Activated CD4-positive, alpha-beta T cell treated with anti-CD3 and anti-CD28 coated beads, Interleukin-2, amount 50 U/mL, for 24 hours (primary cell): ENCODE measurements at places on chromosomes 16 and 17.

DNA sequence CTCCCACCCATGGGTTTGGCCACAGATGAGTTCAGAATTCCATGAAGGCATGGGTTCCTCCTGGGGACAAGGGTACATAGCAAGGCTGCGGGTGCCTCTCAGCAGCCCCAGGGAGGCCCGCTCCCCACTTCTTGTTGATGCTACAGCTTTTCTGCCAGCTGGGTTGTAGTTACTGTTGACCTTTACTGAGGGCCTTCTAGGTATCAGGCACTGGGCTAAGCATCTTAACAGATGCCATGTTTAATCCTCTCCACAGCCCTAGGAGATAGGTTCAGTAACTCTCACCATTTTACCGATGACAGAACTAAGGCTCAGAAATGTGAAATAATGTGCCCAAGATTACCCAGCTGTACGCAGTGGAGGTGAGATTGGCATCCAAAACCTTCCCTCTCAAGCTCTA lies 54.3 kb upstream of the DLX4 start:
- DNase-seq, result no peak

DNA sequence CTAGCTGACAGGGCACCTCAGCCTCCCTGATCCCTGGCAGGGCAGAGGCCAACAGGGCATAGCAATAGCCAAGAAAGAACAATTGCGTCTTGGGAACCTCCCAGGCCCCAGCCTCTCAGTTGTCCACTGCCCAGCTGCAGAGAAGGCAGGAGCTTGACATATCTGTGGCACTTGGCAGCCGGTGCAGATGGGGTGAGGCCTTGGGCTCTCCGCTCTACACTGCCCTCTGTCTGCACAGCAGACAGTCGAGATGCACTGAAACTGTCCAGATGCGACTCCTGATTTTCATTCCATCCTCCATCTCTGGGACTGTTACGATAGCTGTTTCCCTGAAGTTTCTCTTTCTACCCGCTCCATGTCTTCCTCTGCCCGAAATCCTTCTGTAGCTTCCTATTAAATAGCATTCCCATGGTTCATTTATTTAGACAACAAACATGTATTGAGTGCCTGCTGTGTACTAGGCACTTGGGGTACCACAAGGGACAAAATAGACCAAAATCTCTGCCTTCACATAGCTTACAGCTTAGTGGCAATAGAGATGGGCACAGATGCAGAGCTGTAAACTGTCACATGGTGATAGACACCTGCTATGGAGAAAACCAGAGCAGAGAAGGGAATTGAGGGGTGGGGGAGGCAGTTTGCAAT lies 3.3 kb downstream of the POLR3E start:
- peak; percentile 13 for DNase-seq

DNA sequence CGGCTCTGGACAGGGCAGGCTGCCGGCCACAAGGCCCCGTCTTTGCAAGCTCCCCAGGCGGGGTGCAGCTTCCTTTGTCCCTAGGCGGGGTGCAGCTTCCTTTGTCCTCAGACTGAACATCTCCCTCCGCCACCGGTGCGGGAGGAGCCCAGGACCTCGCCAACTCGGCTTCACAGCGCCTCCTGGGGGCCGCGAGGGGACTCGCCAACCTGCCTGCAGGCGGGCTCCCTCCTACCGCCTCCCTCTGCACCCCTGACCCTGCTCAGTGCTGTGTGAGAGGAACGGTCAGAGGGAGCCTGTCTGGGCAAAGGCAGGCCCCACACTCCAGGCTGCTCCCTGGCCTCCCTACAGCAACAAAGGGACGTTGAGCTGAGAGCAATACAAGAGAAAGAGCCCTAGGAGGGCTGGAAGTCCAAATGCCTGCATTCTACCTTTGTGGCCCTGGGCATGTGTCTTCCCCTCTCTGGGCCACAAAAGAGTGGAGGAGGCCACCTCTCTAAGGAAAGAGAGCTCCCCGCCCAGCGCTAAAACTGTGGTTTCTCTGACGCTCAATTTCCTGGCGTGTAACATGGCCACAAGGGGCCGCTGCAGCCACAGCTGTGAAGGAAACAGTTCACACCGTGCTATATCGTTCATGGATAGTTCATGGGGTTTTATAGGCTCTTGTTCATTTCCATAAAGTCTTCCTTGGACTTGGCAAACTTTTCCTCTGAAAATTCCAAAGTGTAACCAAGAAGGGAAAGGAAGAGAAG lies 20.9 kb upstream of the KRT19 start:
- DNase-seq, result peak; percentile 64

DNA sequence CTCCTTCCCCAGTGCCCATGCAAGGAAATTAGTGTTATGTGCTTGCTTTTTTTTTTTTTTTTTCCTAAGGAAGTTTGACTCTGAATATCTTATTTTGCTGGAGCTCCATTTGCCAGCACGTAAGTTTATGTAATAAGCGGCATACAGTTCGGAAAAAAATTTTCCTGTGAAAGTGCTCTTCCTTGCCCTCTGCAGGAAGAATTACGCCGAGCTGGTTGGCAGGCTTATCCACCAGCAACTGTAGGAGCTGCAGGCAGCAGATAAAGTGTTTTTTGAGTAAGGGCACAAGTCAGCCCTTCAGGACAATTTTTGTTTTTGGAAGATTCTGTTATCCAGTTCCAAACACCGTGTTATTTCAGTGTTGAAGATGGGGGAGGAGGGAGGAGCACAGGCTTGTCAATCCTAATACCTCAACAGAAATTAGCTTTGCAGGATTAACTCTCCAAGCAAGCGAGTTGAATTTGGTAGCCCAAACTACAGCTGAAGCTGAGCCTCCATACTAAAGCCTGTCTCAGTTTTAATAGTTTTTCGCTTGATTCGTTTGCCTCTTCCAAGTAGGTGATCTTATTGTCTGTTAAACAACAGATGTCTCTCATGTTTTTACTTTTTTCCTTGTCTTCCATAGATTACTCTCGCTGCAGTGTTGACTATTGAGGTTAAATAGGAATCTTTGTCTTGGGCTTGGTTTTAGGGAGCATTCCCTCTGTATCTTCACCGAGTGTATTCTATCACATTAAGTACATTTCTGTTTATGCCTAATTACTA lies 1.1 kb downstream of the SPECC1 start:
- no peak for DNase-seq

GRCh38 chr17:47720754-47721533 lies 12.1 kb upstream of the TBX21 start:
- peak; percentile 93 for DNase-seq

GRCh38 chr16:1430759-1431496 lies at the start of gene PERCC1:
Gene PERCC1 (plus strand): TSS chr16:1431078. CDS start chr16:1432594, 1,516 bp downstream.
- DNase-seq, result no peak

- peak; percentile 5 for DNase-seq
These were observed 12.4 kb downstream of the METTL9 start for GRCh38 chr16:21611556-21612384.

- no peak for DNase-seq
These were observed 46.7 kb downstream of the USP22 start for GRCh38 chr17:20995873-20996723.

- no peak for DNase-seq
These were observed 31.6 kb upstream of the CDRT15 start for GRCh38 chr17:14268264-14268663.

GRCh38 chr16:6682142-6682811 lies 650.4 kb upstream of the RBFOX1 start:
- no peak for DNase-seq

DNA sequence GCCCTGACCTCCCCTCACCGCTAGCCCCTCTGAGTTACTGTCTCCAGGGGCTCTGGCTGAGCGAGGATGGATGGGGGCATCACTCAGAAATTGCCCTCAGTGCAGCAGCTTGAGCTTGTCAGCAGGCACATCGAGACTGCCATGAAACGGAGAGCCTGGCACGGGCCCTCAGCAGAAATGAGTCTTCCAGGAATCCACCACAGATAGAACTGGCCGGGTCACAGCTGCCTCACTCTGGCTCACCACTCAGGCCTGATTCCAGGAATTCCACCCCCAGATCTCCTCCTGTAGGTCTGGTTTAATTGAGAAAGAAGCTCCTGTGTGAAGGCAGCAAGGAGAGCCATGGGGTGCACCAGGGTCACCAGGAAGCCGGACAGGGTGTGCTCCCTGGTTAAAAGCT lies 85.5 kb downstream of the GSG1L start:
- no peak for DNase-seq

DNA sequence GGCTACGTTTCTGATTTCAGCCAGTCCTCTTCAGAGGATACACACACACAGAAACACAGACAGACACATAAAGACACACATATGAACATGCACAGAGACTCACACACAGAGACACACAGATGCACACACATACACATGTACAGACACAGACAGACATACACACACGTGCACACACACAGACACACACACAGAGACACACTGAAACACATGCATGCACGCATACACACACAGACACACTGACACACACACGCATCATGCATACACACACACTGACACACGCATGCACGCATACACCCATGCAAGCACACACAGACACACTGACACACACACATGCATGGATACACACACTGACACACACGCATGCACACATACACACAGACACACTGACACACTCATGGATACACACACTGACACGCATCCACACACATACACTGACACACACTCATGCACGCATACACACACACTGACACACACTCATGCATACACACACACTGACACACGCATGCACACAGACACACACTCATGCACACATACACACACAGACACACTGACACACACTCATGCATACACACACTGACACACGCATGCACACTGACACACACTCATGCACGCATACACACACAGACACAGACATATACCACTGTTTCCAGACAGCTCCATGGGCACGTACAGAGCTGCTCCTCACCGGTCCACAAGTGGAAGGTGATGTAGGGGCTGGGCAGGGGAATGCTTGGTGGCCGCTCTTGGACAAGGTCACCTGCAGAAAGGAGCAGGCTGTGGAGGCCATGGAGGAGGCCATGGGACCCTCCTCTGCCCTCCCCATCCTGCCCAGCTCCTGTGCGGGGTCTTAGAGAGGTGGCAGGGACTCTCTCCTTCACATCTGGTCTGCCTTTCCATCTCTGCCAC lies 30.1 kb upstream of the MFSD6L start:
- no peak for DNase-seq

DNA sequence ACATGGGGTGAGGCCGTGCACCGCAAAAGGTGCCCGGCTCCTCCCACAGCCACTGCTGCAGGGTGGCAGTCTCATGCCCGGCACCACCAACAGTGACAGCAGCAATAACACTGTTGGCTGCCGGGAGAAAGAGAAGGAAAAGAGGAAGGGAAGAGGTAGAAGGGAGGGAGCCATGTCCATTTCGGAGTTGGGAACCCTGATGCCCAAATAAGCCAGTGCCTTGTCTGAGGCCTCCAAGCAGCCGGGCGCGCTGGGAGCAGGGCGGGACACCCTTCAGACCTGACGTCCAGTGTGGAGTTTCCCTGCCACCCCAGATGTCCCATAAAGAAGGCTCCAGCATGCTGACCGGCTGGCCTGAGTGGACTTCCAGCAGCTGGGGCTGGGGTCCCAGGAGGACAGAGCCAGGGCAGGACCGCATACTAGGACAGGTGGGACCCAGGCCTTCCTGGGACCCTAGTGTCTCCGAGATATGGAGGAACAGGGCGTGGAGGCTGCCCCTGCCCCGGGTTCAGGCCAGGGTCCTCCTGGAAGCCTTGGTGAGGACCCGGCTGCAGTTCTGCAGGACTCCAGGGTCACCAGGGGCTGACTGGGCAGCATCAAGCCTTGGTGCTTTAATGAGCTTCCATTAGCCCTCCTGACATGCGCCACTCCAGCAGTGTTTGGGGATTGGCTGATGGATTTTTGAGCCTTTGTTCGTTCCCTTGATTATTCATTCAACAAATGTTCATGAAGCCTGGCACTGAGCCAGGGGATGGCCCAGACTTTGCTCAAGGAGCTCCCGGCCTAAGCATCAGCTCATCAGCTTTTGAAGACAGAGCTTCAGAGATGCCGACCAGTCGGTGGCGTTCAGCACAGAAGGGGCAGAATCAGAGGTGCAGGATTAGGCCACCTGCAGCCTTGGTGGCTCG lies 223.6 kb upstream of the CIBAR2 start:
- DNase-seq, result no peak

DNA sequence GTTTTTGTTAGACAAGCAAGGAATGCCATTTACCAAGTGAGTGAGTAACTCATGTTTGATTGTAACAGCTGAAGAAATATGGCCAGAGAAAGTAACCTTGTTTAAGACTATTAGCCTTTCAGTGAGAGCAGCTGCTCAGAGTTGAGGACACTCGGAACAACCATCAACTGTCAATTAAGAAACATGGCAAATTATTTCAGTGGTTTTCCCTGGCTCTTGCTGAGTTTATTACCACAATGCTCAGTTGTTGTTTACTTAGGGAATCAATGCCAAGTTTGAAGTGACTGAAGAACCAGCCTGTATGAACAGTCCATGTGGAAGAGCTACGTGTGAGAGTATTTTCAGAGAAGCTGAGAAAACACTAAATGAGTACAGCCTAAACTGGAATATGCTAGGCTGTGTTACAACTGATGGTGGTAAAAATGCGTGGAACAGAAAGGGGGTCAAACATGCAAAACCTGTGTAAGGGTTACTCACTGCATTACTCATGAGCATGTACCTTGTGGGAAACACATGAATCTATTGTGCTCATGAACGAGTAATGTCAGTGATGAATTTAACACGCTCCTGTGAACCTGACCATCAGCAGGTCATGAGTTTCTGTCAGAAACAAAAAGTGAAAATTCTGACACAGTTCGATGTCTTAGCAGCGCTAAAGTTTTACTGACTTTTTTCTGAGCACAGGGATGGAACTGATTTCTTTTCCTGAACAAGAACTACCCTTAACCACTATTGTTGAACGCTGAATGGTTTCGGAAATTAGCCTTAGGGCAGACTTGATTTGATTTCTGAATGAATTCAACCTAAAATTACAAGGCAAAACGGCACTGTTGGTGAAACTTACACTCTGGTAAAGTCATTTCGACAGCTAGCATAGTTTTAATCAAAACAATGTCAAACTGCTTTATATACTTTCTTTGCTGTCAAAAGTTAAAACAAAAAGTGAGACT lies 33.5 kb downstream of the GNA13 start:
- DNase-seq, result no peak

GRCh38 chr16:10575506-10576130 lies 4.8 kb downstream of the EMP2 start:
- no peak for DNase-seq

GRCh38 chr16:48492133-48492532 lies 106.9 kb upstream of the SIAH1 start:
- no peak for DNase-seq

DNA sequence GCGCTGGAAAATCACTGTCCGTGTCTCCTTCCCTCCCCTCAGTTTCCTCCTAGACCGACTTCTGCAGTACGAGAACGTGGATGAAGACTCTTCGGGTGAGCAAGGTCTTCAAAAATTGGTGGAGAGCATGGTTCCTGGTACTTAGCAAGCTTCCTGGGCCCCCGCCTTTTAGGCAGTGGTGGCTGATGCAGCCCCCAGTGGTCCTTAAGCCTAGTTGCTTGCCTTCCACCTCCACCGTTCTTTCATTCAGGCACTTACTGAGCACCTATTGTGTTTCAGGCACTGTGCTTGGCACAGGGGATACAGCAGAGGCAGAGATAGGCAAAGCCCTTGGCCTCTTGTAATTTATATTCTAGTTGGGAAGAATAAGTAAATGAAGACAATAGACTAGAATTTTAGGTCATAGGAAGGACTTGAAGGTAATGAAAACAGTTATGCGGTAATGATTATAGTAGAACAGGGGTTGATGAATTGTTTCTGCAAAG lies 767 bp downstream of the INO80E start:
- DNase-seq, result no peak
